ENCODE measurements at places on chromosomes 4 and X. TPM values are rescaled to one million over a fixed set of nuclear protein-coding genes. Genes with fewer than 3 reads are reported as not detected.

ODAPH gene
- not detected for total RNA-seq

DCX gene
- 0.13 TPM for total RNA-seq

ARHGAP36 gene
- total RNA-seq: not detected

ADAMTS3 gene
- total RNA-seq: 2.5 TPM

OTC gene
- total RNA-seq: 0.23 TPM

XG gene
- 0.40 TPM for total RNA-seq

NDST4 gene
- not detected for total RNA-seq

FRMPD3 gene
- total RNA-seq: not detected
